ENCODE measurements at places on chromosomes 7 and 10. TPM values are rescaled to one million over a fixed set of nuclear protein-coding genes. Genes with fewer than 3 reads are reported as not detected.

The PHKG1 gene
- 4.6 TPM for total RNA-seq

The TAS2R40 gene
- not detected for total RNA-seq

The CYP3A4 gene
- total RNA-seq: not detected

The VGF gene
- not detected for total RNA-seq

The ARHGAP21 gene
- 93.8 TPM for total RNA-seq

The CCDC172 gene
- not detected for total RNA-seq

The ADAMTS14 gene
- 2.4 TPM for total RNA-seq

The PAOX gene
- total RNA-seq: 8.7 TPM

The YKT6 gene
- 55.4 TPM for total RNA-seq

The DNAAF5 gene
- 16.6 TPM for total RNA-seq
